ENCODE measurements at places on chromosomes 4 and X.

GRCh38 chr4:18869166-18869565 lies 847.6 kb upstream of the LCORL start:
- DNase-seq, result no peak

GRCh38 chrX:154018518-154019060 lies 1.1 kb downstream of the IRAK1 start:
- DNase-seq, result no peak

- no peak for DNase-seq
Measured at GRCh38 chr4:26120098-26120825, 200.6 kb upstream of the RBPJ start.

DNA sequence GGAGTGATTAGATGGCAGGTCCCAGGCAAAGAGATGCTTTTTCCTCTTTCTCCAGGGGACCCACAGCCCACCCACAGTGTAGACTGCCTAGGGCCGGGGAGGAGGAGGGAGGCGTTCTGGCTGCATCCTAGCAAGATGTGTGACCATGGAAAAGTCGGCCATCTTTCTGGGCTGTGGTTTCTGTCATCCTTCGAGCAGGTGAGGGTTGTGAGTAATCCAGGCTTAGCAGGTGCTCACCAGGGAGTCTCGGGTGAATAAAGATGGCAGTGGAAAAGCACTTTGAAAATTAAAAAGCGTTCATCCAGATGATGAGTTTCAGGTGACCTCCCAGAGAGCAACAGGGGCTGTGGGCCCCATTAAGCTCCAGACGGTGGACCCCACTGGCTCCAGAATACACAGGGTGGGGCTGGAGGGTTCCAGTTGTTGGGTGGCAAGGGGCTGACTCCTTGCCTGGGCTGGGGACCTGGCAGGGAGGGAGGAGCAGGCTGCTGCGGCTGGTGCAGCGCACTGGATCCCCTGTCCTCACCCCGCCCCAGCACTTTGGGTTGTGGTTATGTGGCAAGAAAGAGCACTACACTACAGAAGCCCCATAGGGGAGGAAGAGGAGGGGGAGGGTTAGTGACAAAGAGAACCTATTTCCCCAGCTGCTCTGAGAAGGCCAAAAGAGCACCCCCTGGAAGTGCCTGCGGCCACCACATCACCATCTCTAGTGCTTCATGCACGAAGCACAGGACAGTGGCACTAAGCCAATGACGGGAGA lies 23.7 kb downstream of the ELF4 start:
- DNase-seq, result no peak

GRCh38 chr4:176238157-176238610 lies 30.8 kb downstream of the ASB5 start:
- no peak for DNase-seq

GRCh38 chr4:168811786-168812651 lies 198.0 kb downstream of the CBR4 start:
- DNase-seq, result no peak

GRCh38 chr4:165872461-165873297 lies at the start of gene TLL1:
TLL1 (plus strand) TSS chr4:165873237; CDS start chr4:165873905, 668 bp downstream.
- no peak for DNase-seq

Measured in NCI-H226 (cell line).